ENCODE measurements at places on chromosomes 5 and 9.

DNA sequence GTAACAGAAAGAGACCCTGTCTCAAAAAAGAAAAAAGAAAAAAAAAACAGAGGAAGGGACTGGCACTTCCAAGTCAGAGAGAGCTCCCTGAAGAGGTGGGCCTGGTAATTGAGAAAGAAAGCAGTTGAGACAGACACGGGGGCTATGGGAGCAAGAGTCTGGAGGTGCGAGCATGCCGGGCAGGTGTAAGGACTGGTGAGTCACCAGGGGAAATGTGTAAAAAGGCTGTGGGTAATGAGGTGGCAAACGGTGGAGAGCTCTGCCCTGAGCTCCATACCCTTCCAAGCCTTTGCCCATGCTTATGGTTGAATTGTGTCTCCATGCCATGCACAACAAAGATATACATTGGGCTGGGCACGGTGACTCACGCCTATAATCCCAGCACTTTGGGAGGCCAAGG lies 18.0 kb upstream of the JADE2 start:
- DNase-seq: no peak

DNA sequence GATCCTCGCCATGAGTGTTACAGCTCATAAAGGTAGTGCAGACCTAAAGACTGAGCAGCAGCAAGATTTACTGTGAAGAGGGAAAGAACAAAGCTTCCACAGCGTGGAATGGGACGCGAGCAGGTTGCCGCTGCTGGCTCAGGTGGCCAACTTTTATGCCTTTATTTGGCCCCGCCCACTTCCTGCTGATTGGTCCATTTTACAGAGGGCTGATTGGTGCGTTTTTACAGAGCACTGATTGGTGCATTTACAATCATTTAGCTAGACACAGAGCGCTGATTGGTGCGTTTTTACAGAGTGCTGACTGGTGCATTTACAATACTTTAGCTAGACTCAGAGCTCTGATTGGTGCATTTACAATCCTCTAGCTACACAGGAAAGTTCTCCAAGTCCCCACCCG lies 13.9 kb downstream of the PLK2 start:
- DNase-seq: no peak

GRCh38 chr5:142981886-142982820 lies 212.0 kb downstream of the ARHGAP26 start:
- peak; percentile 87 for DNase-seq

- no peak for DNase-seq
Measured at GRCh38 chr5:168315416-168316138, 24.1 kb downstream of the WWC1 start.

DNA sequence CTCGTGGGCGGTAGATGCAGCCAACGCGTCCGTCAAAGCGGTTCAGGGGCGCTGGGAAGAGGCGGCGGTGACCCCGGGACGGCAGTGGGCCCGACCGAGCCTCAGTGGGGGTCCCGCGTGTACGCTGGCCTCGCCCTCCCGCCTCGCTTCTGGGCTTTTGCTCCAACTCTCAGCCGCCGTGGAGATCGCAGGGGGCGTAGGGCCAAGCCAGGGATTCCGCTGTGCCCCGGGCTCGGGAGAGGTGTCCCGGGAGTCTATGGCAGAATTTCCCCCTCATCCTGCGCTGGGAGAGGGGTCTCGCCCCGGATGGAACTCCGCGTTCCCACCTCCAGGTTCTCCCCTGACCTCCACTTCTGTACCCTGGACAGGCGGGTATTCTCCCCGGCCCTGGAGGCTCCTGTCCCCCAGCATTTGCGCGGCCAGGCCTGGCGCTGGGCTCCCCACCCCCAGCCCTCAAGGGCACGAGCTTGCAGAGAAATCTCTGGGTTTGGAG lies 131.9 kb downstream of the MRPL36 start:
- DNase-seq: no peak

- DNase-seq: no peak
Measured at GRCh38 chr9:27227192-27227591, 69.8 kb downstream of the EQTN start.

DNA sequence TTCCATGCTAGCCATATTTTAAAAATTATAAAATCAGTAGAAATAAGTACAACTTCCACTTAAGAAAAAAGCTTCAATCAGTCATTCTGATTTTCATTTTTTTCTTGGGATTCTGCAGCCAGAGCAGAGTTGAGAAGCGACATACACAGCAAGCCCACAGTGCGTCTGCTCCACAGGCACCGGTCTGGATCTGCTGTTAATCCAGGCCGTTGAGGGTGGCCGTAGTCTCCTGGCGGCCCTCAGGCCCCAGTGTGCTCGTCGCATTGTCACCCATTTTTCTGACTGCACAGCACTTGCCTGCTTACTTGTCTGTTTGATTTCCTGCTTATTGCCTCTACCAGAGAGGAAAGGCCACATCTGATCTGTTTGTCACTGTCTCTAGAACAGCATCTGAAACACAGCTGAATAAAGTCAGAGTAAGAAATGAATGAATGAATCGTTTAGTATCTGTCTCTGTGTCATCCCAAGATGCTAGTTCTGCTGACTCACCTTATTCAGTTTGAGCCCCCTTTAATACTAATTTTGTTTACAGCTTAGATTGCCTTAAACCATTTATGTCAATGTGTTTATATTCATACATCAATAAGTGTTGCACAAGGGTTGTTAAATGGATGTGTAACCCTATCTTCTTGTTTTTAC lies 11.6 kb upstream of the ASPN start:
- no peak for DNase-seq

DNA sequence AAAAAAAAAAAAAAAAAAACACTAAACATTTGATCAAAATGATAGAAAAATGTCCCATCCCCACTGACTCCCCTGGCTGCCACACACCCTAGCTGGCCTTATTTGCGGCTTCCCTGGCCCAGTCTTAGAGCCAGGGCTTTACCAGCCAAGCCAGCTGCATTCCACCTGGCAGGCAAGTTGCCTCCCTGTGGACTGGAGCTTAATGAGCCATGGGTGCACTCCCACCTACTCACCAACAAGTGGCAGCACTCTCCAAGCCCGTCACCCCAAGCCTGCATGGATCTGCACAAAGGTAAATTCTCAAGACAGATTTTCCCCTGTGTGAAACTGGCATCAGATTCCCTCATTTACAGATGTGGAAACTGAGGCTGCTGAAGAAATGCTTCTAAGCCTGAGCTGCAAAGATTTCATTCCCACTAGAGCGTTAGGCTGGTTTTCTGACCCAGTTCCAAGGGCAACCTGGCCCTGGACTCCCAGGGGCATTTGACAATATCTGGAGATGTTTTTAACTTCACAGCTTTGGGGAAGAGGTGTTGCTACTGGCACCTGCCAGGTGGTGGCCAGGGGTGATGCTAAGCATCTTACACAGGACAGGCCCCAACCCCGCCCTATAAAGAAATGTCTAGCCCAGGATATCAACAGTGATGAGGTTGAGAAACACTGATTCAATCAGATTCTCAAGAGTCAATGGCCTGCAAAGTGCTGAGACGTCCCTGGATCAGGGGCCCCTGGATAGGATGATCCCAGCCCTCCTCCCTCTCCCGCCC lies 21.9 kb upstream of the VDAC1 start:
- no peak for DNase-seq

DNA sequence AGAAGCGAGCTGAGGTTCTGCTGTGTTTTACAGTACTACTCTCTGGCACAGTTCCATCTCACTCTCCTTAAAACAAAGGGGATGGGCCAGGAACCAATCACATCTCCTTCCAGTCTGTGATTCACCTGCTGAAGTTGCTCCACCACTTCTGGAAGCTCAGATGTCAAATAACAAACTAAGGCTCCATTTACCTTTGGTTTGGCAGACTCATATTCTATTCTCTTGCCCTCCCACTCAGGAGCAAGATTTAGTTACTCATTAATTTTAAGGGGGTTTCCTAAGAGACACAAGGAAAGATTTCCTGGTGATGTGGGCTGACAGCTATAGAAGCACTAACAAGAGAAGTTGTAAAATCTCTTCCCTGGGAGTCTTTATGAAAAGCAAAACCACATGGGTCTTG lies 37.8 kb upstream of the KIF2A start:
- no peak for DNase-seq

Data from right hindlimb (tissue), 1 donor.